Epithelial cell of proximal tubule (primary cell): ENCODE measurements at places on chromosomes 5 and 9.

DNA sequence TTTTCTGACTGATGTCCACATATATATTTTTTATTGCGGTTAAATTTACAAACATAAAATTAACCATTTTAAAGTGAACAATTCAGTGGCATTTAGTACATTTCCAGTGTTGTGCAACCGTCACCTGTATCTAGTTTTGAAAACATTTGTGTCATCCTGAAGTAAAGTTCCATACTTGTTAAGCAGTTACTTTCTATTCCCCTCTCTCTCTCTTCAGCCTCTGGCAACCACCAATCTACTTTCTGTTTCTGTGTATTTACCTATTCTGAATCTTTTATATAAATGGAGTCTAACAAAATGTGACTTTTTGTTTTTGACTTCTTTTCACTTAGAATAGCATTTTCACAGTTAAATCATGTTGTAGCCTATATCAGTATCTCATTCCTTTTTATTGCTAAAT, 480.1 kb upstream of the SMARCA2 start:
- no peak for DNase-seq

DNA sequence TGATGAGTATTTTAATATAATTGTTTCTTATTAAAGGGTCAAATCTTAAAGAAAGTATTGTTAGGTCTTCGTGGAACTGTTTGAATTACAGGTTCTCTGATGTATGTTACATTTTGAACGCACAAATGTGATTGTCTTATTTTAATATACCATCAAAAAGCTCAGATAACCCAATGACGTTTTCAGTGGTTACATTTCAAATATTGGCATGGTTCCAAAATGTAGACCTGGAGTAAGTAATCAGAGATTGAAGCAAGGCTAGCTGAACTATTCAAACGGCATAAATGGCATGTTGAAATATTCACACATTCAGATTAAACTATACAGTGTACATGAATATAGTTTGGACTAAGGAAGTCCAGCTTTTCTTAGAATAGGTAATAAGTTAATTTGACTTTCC, 281.7 kb upstream of the EFNA5 start:
- DNase-seq, result no peak

- DNase-seq, result no peak
Measured at GRCh38 chr5:150519560-150519945, 11.6 kb downstream of the NDST1 start.

- no peak for DNase-seq
Measured at GRCh38 chr5:149605998-149606724, 24.9 kb downstream of the ARHGEF37 start.

DNA sequence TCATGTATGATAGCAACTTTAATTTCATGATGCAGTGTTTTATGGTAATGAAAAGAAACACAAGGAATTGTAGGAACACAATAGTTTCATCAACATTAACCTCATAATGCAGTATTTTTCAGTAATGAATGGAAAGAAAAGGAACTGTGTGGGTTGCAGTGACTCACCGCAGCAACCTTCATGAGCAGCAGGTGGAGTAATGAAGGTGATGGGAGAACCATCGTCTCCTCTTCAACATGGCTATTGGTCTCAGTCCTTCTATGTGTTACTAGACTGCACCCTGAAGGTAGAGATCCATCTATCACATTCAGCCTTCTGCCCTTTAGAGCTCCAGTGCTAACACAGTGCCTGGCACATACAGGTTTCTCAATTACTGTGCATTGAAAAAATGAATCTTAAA, 58.0 kb downstream of the TMEM215 start:
- DNase-seq, result no peak

- no peak for DNase-seq
Measured at GRCh38 chr5:156328161-156328560, 1.2 kb downstream of the SGCD start.

- no peak for DNase-seq
Measured at GRCh38 chr9:108099854-108100253, 610.3 kb upstream of the KLF4 start.

DNA sequence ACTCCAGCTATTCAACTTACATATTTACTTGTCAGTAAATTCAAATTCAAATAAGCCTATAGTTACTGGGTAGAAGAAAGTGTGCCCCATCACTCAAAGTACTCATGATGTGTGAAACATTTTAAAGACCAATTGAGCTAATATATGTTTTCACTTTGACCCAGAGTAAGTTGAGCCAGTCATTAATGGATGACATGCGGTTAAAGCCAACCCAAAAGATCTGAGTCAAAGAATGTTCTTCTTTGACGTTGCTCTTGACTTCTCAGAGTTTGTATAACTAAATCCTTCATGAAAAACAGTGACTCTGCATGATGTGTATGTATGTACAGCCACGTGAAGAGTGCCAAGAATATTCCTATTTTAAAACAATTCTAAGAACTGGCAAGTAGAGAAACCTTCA, 237.4 kb downstream of the NR2F1-AS1 start:
- DNase-seq, result no peak

GRCh38 chr9:124411514-124412227, 3.6 kb downstream of the PSMB7 start:
- DNase-seq, result no peak

GRCh38 chr9:134730761-134731496, 89.3 kb downstream of the COL5A1 start:
- DNase-seq, result no peak

DNA sequence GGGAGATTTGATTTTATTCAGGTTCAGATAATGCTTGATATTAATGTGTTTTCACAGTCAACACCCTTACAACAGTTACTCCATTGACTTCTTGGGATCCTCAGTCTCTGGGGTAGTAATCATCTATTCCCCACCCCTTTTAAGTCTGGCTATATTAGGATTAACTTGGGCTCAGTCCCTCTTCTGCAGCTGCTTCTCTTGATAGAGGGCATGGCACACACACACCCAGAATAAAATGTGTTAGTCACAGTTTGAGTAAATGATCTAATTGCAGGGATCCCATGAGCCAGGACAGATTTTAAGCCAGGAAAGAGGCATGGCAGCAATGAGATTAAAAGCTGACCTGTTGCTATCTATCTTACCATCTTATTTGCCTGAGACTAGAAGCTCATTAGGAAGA, 53.7 kb upstream of the VLDLR start:
- DNase-seq, result no peak

GRCh38 chr9:127927201-127927987, 3.2 kb downstream of the PIP5KL1 start:
- DNase-seq, result no peak

GRCh38 chr5:1554410-1554967, 30.7 kb upstream of the LPCAT1 start:
- no peak for DNase-seq

DNA sequence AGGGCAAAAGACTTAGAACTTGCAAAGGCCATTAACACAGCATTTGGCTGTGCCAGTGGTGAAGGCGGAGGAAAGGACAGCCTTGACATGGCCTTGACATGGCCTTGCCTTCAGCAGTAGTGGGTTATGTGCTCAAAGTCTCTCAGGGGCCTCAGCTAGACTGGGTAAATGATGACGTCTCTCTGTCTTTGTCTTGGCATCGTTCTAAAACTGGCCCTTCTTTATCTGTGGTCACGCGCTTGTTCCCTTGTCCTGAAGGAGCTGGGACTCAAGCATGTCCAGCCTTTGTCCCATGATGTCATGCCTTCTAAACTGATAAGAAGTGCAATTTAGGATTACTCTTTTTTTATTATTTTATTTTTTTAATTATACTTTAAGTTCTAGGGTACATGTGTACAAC, 88.7 kb upstream of the ATP10B start:
- no peak for DNase-seq

DNA sequence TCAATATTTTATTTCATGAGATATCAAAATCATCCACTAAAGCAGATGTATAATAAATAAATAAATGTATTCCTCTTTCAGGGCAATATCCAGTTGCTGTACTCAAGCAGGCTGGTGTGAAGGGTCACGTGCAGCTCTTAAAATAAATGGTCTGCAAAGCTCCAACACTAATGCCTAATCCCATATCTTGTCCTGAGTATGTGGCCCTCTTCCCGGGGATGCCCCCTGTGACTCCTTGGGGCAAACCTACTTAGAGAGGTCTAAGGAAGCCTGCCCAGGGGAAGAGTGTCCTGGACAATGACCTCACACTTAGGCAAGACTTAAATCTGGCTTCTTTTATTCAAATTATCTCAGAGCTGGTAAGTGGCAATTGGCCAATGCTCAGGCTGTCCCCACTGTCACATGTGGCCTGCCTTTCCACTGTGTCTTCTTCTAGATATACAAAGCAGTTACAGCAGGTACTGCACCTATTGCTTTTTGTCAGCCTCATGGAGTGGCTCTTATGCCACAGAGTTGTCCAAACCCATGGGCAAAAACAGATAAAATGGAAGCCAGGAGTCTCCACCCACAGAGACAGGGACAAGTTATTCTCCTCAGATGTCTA, 55.3 kb downstream of the SEMA5A start:
- DNase-seq, result no peak

DNA sequence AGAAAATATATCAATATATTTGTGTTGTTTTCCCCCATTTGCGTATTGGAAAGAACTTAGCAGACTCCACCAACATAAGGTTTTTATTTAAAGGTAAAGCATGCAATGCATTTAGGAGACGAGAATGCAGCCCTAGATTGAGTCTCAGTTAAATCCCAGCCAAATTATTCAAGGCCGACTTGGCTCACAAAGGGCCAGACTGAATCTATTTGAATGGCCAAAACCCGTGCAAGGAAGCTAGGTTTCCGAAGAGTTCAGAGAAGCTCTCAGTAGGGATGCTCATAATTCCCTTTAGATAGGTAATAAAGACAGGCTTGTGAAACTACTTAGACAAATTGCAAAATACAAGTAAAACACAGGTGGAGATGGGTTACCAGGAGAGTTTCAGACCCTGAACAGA, 520.3 kb downstream of the CDH9 start:
- no peak for DNase-seq
